PC-3 (cell line): ENCODE measurements at places on chromosomes 5 and 9.
A peak's percentile ranks its signal among the peaks of the same experiment; 100 is the strongest.

- DNase-seq = no peak
Observed at GRCh38 chr5:143217804-143218160, 185.7 kb downstream of the NR3C1 start.

DNA sequence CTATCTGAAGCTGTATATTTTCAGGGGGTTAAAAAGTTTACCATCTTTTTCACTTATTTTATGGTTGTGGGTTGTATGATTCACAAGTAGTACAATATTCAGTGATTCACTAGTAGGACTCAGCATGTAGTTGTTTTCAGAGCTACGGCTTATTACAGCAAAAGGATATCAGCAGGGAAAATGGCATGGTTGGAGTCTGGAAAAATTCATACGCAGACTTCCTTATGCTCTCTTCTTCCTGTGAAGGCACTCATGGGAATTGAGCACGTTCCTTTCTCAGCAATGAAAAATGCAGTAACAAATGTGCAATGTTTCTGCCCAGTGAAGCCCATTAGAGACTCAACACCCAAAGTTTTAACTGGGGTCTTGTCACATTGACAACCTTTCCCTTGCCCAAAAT lies 250.5 kb downstream of the KCNN2 start:
- no peak for DNase-seq

DNA sequence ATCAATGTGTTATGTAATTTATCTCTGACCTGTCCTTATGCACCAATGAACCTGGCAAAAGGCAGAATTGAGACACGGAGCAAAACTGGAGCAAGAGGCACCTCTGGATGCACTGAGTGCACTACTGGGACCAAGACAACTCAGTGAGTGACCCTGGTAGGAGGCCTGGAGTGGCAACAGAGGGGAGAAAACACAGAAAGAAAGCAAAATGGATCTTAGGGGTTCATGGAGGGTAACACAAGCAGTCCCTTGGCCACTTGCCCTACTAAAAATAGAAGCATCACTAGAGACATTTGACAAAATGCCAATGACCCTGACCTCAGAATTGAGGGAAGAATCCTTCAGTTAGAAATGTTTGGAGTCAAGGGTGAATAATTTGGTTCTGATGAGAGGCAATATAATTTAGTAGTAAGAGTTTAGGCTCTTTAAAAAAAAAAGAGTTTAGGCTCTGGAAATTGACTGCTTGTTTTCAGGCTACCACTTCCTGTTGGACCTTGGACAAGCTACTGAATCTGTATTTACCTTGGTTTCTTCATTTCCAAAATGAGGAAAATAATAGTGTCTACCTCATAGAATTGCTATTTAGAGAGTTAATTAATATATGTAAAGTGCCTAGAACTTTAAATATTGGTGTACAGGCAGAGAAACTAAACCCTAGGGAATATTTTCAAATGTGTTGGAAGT lies 234.9 kb upstream of the TARS1 start:
- DNase-seq = no peak

DNA sequence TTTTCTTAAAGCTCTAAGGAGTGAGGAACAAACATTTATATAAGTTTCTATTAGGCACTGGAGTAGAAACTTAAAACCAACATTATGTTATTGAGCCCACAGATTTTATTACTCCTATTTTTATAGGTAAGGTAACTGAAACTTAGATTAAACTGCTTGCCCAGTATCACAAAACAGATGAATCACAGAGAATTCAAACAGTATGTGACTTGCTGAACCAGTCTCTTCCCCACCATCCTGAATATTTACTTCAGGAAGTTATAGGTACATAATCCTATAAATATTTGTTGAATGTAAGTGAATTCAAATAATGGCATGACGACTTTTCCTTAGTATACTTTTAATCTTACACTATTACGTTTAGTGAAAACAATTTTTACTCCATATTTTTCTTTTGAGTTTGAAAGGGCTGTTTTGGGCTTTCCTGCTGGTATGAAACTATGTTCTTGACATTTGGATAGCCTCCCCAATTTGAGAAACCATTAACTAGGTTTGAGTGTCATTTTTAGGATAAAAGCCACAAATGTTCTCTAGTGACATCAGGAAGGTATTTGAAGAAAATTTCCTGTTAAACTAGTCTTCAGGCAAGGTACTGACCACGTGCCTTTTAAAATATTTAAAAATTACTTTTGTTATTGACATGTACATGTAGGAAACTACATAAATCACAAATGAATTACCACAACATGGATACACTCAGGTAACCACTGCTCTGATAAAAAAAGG lies 39.3 kb downstream of the PRRC1 start:
- DNase-seq = peak; percentile 86

DNA sequence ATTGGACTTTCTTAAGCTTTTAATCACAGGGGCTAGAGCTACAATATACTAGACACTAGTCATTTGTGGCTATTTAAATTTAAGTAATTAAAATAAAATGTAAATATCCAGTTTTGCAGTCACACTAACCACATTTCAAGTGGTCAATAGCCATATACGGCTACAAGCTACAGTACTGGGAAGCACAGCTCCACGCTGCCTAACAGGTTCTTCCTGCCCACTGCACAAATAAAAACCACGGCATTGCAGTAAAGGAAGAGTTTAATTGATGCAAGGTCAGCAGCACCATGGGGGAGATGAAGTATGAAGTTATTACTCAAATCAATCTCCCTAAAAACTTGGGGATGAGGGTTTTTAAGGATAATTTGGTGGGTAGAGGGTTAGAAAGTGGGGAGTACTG lies 134.1 kb downstream of the LURAP1L start:
- DNase-seq = peak; percentile 55

DNA sequence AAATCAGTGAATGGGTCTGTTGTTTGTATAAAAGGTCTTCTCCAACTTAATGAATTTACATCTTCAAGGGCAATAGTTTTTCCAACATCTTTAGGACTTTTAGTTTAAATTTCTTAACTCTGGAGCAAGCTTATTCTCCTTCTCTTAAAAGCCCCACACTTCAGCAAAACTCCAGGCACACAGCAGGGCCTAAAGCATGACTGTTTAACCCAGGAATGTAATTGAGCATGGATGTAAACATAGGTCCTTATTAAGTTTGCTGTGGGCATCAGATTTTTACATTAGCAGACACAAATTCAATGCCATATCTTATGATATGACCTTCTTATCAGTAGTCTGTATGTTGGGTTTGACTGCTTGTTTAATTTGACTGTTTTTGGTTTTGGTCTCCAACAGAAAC lies 78.9 kb downstream of the ABCA1 start:
- no peak for DNase-seq

GRCh38 chr9:135664801-135665794 lies 2.0 kb downstream of the LCN9 start:
- no peak for DNase-seq

GRCh38 chr5:111122398-111122797 lies 30.2 kb downstream of the WDR36 start:
- no peak for DNase-seq

- DNase-seq = no peak
Observed at GRCh38 chr9:137435381-137435891, 5.7 kb downstream of the ENTPD8 start.

GRCh38 chr9:107210775-107211174 lies 72.3 kb upstream of the RAD23B start:
- no peak for DNase-seq

GRCh38 chr9:100505564-100506159 lies 32.7 kb downstream of the TMEFF1 start:
- DNase-seq = peak; percentile 87

GRCh38 chr5:33074548-33074947 lies 363.4 kb downstream of the NPR3 start:
- peak; percentile 46 for DNase-seq

DNA sequence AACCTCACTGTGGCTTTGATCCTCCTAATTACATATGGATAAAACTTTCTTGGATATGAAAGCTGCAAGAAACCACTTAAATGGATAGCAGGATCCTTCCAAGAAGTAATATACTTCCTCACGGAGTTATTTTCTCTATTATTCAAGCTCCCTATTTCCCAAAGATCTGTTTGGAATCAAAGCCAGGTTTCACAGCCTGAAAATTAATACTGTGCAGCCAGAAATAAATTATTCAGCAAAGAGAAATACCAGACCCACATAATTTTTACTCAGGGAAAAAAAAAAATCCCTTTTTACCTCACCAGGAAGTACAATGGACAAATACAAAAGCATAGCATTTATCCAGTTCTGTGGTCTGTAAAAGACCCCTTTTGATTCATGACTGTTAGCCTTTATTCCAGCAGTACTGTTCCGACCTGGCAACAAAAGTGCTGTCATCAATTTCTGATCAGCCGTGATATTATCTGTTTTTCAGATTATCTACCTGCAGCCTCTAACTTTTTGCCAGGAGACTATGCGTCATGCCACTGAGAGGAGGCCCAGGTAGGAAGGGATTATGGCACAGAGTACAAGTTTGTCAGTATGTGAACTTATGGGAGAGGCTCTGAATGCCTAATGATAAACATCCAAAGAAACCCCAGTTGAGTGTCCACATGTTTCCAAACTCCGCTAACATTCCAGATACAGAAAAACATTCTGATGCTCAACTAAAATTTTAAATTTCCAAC lies 57.0 kb downstream of the FBN2 start:
- DNase-seq = no peak

DNA sequence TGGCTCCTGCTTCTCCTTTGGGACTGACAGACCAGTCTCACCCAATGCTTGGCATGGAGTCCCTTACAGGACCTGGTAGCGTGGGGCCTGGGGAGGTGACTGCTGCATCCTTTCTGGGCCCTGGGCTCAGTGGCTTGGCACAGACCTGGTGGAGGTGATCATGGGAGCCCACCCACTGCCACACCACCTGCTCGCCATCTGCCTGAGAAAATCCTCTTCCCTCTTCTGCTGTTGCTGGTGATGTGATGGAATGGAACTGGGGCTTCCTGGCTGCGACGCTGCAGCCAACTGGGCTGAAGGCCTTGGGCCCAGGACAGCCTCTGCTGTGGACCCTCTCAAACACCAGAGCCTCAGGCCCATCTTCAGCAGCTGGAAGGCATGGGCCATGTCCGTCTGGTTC lies 122.5 kb upstream of the PANK3 start:
- DNase-seq = no peak

DNA sequence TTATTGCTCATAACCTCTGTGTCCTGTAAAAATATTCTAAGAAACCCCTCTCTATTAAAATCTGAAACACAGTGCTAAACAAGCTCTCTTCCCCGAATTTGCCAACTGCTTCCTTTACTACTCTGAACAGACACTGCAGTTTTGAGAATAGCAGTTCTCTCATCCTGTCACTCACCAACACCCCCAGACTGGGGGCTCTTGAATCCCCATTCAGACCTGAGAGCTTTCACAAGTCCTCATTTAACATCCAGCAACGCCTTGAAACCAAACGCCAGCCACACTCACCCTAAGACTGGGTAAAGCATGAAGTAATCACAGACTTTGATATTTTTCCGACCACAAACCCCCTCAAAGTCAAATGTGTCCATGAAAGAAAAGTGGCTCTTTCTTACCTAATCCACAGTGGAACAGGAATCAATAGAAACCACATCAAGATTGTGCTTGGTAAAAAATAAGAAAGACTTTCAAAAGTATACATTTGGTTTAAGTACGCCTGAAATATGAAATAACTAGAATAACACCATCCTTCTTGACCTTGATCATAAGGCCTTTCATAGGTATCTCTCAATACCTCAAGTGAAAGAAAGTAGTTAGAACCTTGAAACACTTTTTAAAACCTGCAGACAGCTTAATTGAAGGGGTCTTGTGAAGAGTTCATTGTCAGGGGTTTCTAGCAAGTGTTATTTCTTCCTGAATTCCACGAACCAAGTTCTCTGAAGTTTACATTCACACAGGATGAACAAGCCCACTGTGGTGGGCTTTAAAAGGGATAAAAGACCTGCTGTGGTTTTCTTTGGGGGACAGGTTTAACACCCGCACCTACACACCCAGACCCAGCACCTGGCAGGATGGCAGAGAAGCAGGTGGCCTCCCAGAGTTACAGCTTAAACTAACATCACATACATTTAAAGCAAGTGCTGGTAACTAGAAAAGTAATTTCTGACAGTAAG lies 412.6 kb downstream of the MLLT3 start:
- no peak for DNase-seq

GRCh38 chr9:129630967-129631673 lies 5.2 kb downstream of the NTMT1 start:
- DNase-seq = no peak

DNA sequence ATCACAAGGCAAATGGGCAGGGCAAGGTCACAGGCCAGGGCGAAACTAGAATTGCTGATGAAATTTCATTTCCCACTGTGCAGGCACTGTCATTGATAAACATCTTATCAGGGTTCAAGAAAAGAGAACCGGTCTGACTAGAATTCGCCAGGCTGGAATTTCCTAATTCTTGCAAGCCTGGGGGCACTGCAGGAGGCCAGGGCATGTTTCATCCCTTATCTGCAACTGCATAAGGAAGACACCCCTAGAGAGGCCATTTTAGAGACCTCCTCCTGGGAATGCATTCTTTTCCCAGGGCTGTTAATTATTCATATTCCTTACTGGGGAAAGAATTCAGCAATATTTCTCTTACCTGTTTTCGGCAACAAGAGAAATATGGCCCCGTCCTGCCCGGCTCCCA lies 266.2 kb upstream of the CYLC2 start:
- DNase-seq = no peak

- no peak for DNase-seq
Observed at GRCh38 chr5:2538169-2538568, 213.3 kb downstream of the IRX2 start.

- DNase-seq = peak; percentile 8
Observed at GRCh38 chr9:78515108-78515507, 218.2 kb downstream of the PSAT1 start.

DNA sequence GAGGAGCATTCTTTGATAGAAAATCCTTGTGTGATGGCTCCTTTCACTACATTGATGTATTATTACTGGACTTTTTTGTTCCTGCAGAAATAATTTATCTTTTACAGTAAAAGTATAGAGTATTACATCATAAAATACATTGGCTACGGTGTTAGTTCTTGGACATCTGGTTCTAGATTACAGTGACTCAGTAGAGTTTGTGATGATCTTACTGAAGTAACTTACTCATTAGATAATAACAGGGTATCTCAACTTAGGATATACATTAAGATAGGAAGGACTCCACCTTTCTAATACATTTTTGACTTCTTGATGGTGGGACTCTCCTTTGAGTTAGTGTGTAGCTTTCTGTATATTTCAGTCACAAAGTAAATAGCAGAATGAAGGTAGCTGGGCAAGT lies 59.1 kb downstream of the ZNF462 start:
- DNase-seq = no peak

DNA sequence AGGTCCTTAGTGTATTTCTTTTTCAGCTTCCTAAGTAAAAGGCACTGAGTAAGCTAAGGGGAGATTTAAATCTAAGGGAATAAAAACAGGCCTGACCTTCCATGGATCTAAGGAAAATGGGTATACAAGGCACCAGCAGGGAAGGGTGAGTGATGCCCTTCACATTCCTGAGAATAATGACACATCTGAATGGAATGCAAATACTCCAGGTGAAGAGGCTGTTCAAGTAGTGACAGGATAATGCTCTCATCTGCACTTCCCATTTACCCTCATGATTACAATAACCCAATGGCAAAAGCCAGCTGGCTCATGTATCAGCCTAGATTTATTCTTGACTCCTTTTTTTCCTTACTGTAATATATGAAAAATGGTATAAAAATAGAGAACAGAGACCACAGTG lies 216.2 kb upstream of the ACTBL2 start:
- peak; percentile 94 for DNase-seq
